Activated T-cell treated with anti-CD3 and anti-CD28 coated beads, Interleukin-2, amount 50 U/mL, for 72 hours (primary cell): ENCODE measurements at places on chromosomes 11 and 22.

- no peaks in the 10 kb centered on the region for H3K4me1 ChIP-seq
- H3K27ac ChIP-seq, result no peak overlapping the region
- no peak overlapping the region for H3K4me3 ChIP-seq
- no peaks in the 10 kb centered on the region for H3K27me3 ChIP-seq
Observed at GRCh38 chr11:7484645-7485044, 661 bp upstream of the OLFML1 start.

DNA sequence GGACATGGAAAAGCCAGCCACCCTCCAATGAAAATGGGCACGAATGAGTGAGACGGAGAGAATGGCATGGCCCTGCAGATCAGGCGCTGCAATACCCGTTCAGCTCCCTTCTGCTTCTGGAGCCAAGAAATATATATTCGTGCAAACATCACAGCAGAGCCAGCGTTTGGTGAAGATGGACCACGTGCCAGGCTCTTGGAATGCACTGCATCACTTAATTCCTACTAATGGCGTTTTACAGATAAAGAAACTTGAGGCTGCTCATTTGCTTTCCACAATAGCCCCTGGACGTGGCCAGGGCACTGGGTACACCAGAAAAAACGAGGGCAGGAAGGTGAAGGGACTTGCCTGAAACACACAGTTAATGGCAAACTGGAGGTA lies 1.6 kb upstream of the FXYD2 start:
- no peaks in the 10 kb centered on the region for H3K27me3 ChIP-seq
- no peaks in the 10 kb centered on the region for H3K36me3 ChIP-seq
- no peak for DNase-seq

DNA sequence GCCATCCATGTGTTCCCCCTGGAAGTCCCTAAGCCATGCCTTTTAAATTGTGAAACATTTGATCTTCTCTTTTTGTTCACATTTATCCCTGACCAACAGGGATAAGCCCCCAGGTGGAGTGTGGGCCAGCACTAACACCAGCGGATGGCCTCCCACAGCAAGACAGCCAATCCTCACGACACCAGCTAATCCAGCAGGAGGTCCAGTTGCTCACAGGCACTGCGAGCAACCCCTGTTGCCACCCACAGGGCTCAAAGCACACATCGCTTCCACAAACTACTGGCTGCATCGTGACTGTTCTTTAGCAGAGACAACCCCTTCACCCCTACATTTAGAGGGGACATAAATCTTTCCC lies 2.0 kb downstream of the PCSK7 start:
- no peaks in the 10 kb centered on the region for H3K27me3 ChIP-seq
- H3K4me3 ChIP-seq, result peak overlapping the region; percentile 89
- DNase-seq, result no peak
- peaks cover 59% of the 10 kb centered on the region for H3K4me1 ChIP-seq
- H3K36me3 ChIP-seq, result peaks cover 41% of the 10 kb centered on the region
- peak overlapping the region; percentile 88 for H3K27ac ChIP-seq

GRCh38 chr11:110076371-110076965 lies 16.7 kb upstream of the ZC3H12C start:
- peaks cover 51% of the 10 kb centered on the region for H3K27me3 ChIP-seq
- H3K4me1 ChIP-seq, result peaks cover 19% of the 10 kb centered on the region
- H3K27ac ChIP-seq, result no peak overlapping the region
- H3K36me3 ChIP-seq, result no peaks in the 10 kb centered on the region
- DNase-seq, result no peak

DNA sequence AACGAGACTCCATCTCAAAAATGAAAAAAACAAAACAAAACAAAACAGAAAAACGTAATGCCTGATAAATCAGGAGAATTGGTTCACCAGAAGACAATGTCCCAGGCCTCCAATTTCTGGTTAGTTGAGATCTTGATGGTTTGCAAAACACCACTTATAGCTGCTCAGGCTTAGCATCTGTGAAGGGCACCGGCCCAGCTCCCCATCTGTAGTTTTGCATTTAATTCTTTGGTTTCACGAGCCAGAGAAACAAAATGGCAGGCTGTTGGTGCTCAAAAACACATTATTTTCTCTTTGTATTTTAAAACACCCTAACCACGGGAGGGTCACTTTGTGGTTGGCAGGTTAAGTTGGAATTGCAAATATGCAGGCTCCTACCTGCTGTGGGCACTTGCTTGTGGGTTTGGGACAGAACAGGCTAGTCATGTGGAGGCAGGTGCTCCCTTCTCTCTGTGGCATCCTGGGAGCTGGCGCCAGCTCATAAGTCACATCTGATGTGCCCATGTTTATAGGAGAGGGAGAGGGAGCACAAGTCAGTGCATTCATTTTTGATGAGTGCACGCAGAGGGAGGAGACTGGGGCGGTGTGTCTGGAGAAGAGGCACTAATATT lies 145.9 kb downstream of the CEP164 start:
- H3K27ac ChIP-seq, result no peak overlapping the region
- H3K4me1 ChIP-seq, result no peaks in the 10 kb centered on the region
- no peak for DNase-seq
- no peak overlapping the region for H3K4me3 ChIP-seq
- H3K36me3 ChIP-seq, result no peaks in the 10 kb centered on the region

DNA sequence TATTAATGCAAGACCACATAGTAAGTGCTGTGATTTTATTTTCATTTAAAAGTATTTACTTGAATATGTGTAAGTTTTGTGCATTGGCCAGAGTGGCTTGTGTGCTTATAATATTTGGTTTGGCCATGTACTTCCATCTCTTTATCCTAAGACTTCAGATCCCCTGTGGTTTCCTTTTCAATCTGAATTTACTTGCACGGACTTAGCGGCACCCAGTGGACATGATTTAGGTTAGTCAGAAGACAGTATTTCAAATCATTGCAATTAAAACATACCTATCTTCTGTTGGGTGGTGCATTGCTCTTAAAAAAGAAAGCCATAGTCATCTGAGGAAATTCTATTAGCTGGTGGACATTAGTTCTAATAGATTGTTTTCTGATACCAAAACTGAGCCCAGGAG lies 30.7 kb downstream of the PIWIL4 start:
- no peak for DNase-seq
- H3K27me3 ChIP-seq, result no peaks in the 10 kb centered on the region
- no peak overlapping the region for H3K27ac ChIP-seq
- H3K36me3 ChIP-seq, result no peaks in the 10 kb centered on the region
- H3K4me3 ChIP-seq, result no peak overlapping the region

- H3K36me3 ChIP-seq, result peaks cover 14% of the 10 kb centered on the region
- H3K27ac ChIP-seq, result no peak overlapping the region
- H3K4me3 ChIP-seq, result no peak overlapping the region
Observed at GRCh38 chr11:28338371-28338770, 230.2 kb downstream of the METTL15 start.

- no peaks in the 10 kb centered on the region for H3K27me3 ChIP-seq
- no peak overlapping the region for H3K27ac ChIP-seq
- H3K4me3 ChIP-seq, result no peak overlapping the region
- H3K36me3 ChIP-seq, result no peaks in the 10 kb centered on the region
- H3K4me1 ChIP-seq, result peaks cover 27% of the 10 kb centered on the region
Observed at GRCh38 chr11:14308897-14309387, 50.0 kb downstream of the RRAS2 start.

DNA sequence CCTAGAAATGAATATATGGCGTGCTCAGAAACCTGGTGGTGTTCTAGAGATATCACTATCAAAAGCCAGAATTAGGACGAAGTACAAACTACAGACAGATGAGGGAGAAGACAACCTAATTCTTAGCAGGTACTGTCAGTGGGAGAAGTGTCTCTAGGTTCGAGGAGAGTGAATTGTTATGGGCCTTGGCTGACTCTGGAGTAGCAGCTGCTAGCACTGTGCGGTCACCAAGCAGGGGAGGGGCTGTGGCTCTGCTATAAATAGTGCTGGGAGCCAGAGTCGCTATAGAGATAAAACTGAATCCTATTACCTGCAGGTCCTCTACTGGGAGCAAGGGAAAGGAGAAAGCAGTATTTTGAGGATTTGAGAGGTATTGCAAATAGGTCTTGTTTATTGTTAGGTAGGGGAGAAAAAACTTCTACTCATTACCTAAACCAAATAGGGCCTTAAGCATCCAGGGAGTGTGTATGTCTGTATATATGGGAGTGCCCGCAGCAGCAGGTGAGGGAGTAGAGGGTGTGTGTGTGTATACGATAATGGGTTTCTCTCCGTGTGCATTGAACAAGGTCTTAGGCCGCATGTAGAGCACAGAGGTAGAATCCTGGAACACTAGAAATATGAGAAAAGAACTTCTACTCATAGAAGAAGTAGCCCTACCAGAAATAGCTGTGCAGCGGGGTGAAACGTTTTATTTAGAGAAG lies 2.2 kb downstream of the MADD start:
- peaks cover 8% of the 10 kb centered on the region for H3K36me3 ChIP-seq
- peaks cover 53% of the 10 kb centered on the region for H3K4me1 ChIP-seq
- H3K4me3 ChIP-seq, result peak overlapping the region; percentile 93
- no peaks in the 10 kb centered on the region for H3K27me3 ChIP-seq

DNA sequence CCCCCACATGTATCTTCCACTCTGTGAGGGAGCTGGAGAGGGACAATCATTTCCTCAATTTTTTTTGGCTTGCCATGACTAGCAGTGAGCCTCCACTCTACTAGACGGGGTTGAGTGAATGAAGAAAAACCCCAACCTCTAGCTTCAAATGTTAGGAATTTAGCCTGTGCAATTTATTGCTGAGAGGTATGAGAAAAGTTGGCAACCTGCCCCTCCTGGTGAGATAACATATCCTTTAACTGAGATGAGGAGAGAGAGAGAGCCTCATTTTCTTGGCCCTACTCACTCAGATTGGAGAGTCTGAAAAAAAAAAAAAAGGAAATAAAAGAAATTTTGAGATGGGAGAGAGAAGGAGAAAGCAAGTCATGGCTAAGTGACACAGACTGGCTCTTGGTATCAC lies 218.2 kb upstream of the CARD18 start:
- H3K4me3 ChIP-seq, result no peak overlapping the region
- no peak for DNase-seq
- H3K27me3 ChIP-seq, result no peaks in the 10 kb centered on the region
- H3K4me1 ChIP-seq, result no peaks in the 10 kb centered on the region
- H3K27ac ChIP-seq, result no peak overlapping the region
- no peaks in the 10 kb centered on the region for H3K36me3 ChIP-seq

GRCh38 chr11:69010964-69011623 lies 2.0 kb downstream of the MRGPRF start:
- DNase-seq, result peak; percentile 18
- peaks cover 14% of the 10 kb centered on the region for H3K27me3 ChIP-seq
- no peak overlapping the region for H3K4me3 ChIP-seq
- no peak overlapping the region for H3K27ac ChIP-seq
- no peaks in the 10 kb centered on the region for H3K36me3 ChIP-seq

GRCh38 chr11:35391922-35392688 lies 27.3 kb downstream of the SLC1A2 start:
- H3K4me1 ChIP-seq, result peaks cover 32% of the 10 kb centered on the region
- H3K36me3 ChIP-seq, result no peaks in the 10 kb centered on the region
- peak overlapping the region; percentile 65 for H3K27ac ChIP-seq
- H3K27me3 ChIP-seq, result peaks cover 7% of the 10 kb centered on the region
- peak; percentile 91 for DNase-seq

- no peak for DNase-seq
- no peaks in the 10 kb centered on the region for H3K27me3 ChIP-seq
- no peaks in the 10 kb centered on the region for H3K4me1 ChIP-seq
- no peaks in the 10 kb centered on the region for H3K36me3 ChIP-seq
Observed at GRCh38 chr11:103633068-103633788, 403.2 kb upstream of the DDI1 start.

- H3K27me3 ChIP-seq, result no peaks in the 10 kb centered on the region
- H3K27ac ChIP-seq, result no peak overlapping the region
- H3K4me3 ChIP-seq, result peak overlapping the region; percentile 93
Observed at GRCh38 chr11:9760193-9760575, 96.3 kb downstream of the SWAP70 start.

GRCh38 chr11:36763187-36763586 lies 165.2 kb upstream of the RAG2 start:
- peaks cover 6% of the 10 kb centered on the region for H3K4me1 ChIP-seq
- H3K4me3 ChIP-seq, result no peak overlapping the region
- H3K27ac ChIP-seq, result no peak overlapping the region

GRCh38 chr11:77449060-77449521 lies 24.8 kb downstream of the PAK1 start:
- peak overlapping the region; percentile 64 for H3K4me3 ChIP-seq
- DNase-seq, result no peak
- H3K4me1 ChIP-seq, result peaks cover 32% of the 10 kb centered on the region
- no peaks in the 10 kb centered on the region for H3K27me3 ChIP-seq
- H3K27ac ChIP-seq, result peak overlapping the region; percentile 9

GRCh38 chr22:49936018-49936972 lies 17.9 kb downstream of the CRELD2 start:
- peaks cover 37% of the 10 kb centered on the region for H3K4me1 ChIP-seq
- peak overlapping the region; percentile 30 for H3K27ac ChIP-seq
- H3K36me3 ChIP-seq, result no peaks in the 10 kb centered on the region
- peak; percentile 99 for DNase-seq
- H3K4me3 ChIP-seq, result peak overlapping the region; percentile 79

DNA sequence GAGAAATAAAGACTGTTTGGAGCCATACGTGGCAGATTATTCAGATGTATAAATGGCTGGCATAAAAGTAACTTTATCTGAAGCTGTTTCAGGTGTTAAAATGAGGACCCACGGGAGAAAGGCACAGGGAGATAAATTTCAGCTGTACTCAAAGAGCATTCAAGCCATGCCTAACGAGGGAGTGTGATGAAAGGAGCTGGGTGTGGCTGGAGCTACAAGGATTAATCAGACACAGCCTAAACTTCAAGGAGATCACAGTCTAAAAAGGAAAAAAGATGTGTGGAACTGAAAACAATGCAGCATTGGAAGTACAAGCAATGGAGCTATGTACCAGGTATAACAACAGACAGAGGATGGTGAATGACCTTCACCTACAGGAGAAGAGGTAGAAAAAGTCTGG lies 120.8 kb upstream of the APOA1 start:
- no peak overlapping the region for H3K4me3 ChIP-seq
- DNase-seq, result no peak
- H3K27me3 ChIP-seq, result no peaks in the 10 kb centered on the region
- no peaks in the 10 kb centered on the region for H3K36me3 ChIP-seq

- no peak overlapping the region for H3K4me3 ChIP-seq
- DNase-seq, result no peak
- H3K4me1 ChIP-seq, result peaks cover 7% of the 10 kb centered on the region
Observed at GRCh38 chr11:47387944-47388696, 9.8 kb upstream of the SPI1 start.

- H3K36me3 ChIP-seq, result no peaks in the 10 kb centered on the region
- H3K4me3 ChIP-seq, result no peak overlapping the region
- no peaks in the 10 kb centered on the region for H3K4me1 ChIP-seq
- H3K27me3 ChIP-seq, result no peaks in the 10 kb centered on the region
Observed at GRCh38 chr11:113059548-113059947, 98.3 kb downstream of the NCAM1 start.

- no peaks in the 10 kb centered on the region for H3K27me3 ChIP-seq
- no peak for DNase-seq
- peaks cover 49% of the 10 kb centered on the region for H3K4me1 ChIP-seq
- H3K36me3 ChIP-seq, result no peaks in the 10 kb centered on the region
- H3K4me3 ChIP-seq, result peak overlapping the region; percentile 72
Observed at GRCh38 chr22:30607300-30607930, 441 bp downstream of the TCN2 start.

- H3K4me1 ChIP-seq, result peaks cover 96% of the 10 kb centered on the region
- H3K27ac ChIP-seq, result peak overlapping the region; percentile 85
- peaks cover 19% of the 10 kb centered on the region for H3K36me3 ChIP-seq
- H3K4me3 ChIP-seq, result peak overlapping the region; percentile 91
- no peak for DNase-seq
Observed at GRCh38 chr11:64852804-64853509, 8.5 kb upstream of the CDC42BPG start.

- H3K27ac ChIP-seq, result no peak overlapping the region
- no peak for DNase-seq
- no peaks in the 10 kb centered on the region for H3K27me3 ChIP-seq
- H3K4me1 ChIP-seq, result no peaks in the 10 kb centered on the region
Observed at GRCh38 chr11:85295694-85296271, 331.4 kb downstream of the DLG2 start.

GRCh38 chr22:22754961-22755777 lies 110.8 kb downstream of the GGTLC2 start:
- no peak for DNase-seq
- H3K4me1 ChIP-seq, result peaks cover 24% of the 10 kb centered on the region
- no peaks in the 10 kb centered on the region for H3K27me3 ChIP-seq
- H3K4me3 ChIP-seq, result no peak overlapping the region
- H3K36me3 ChIP-seq, result no peaks in the 10 kb centered on the region
